ENCODE measurements at places on chromosomes 5 and 9. TPM values are rescaled to one million over a fixed set of nuclear protein-coding genes. Genes with fewer than 3 reads are reported as not detected.
A peak's percentile ranks its signal among the peaks of the same experiment; 100 is the strongest.

- no peak for DNase-seq
Observed at GRCh38 chr9:13487936-13488335, 208.4 kb upstream of the MPDZ start.

DNA sequence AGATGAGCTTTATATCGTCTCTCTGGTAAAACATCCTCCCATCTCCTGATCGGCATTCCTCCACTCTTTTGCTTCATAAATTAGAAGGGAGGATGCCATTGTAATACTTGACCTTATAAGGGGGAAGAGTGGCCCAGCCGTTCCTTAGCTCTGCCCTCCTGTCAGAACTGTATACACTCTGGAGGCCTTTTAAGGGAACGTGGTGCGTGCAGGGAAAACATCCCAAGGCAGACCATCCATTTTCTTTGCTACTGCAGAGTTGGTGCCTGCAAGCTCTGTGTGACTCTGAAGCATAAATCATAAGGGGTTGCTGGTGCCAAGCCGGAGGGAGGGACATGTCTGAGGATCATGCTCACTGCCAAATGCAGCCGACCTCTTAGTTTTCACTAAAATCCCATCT, 90.4 kb downstream of the PGM5 start:
- no peak for DNase-seq

- no peak for DNase-seq
Observed at GRCh38 chr9:36877239-36877638, 156.8 kb downstream of the PAX5 start.

GRCh38 chr9:130693101-130693425, 517 bp upstream of the EXOSC2 start:
- no peak for DNase-seq

GRCh38 chr9:106084702-106085101, 390.4 kb downstream of the TMEM38B start:
- no peak for DNase-seq

DNA sequence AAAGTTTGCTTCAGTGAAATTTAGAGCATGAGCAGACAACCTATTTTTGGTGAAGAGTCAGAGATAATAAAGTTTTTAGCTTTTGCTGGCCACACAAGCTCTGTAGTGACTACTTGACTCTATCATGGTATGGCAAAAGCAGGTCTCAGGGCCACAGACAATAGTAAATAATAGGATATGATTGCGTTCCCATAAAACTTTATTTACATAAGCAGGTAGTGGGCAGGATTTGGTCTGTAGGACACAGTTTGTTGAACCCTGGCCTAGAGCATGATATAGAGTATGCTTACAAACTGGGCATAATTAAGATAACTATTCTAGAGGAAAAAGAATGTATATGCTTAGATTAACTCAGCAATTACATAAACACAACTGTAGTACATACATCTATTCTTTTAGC, 30.1 kb downstream of the ITGA1 start:
- DNase-seq, result no peak

DNA sequence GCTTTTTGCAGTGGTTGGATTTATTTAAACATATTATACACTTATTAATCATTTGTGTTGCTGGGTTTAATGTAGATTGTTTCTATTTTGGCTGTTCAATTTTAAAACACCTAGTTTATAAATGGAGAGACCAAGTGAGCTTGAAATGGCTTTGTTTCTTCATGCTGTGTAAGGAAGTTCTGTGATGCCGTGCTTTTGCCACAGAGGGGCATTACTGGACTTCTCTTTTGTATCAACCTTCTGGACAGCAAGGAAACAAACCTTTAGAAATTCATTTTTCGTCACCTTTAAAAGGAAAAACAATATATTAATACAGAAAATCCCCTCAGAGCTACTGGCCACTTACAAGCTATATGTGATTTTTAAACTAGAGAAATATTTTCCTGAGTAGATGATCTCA, 81.9 kb downstream of the DMRTA1 start:
- DNase-seq, result peak; percentile 0

GRCh38 chr9:71524516-71524915, 243.8 kb downstream of the CEMIP2 start:
- DNase-seq, result no peak

GRCh38 chr9:88435336-88435735, 47.1 kb downstream of the SPIN1 start:
- no peak for DNase-seq

- DNase-seq, result no peak
Observed at GRCh38 chr5:36209664-36210063, 32.1 kb downstream of the NADK2 start.

- no peak for DNase-seq
Observed at GRCh38 chr9:13324988-13325387, 45.5 kb upstream of the MPDZ start.

GRCh38 chr9:36845844-36846243, 188.2 kb downstream of the PAX5 start:
- no peak for DNase-seq

DNA sequence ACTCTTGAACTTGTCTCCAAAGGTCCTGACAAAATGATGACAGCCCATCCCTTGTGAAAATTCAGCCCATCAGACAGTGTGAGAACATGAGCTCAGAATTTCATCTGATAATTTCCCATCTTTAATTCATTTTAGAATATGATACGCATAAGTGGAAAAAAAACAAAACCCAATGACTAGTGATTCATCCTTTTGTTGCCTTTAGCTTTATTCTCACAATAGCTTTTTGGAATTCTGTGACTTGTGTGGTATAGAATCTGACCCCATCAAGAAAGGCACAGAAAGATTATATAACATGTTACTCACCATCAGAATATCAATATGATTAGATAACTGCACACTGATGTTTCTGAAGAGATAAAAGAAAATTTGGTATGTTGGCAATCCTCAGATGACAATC, 16.1 kb upstream of the TMED7 start:
- DNase-seq, result no peak

DNA sequence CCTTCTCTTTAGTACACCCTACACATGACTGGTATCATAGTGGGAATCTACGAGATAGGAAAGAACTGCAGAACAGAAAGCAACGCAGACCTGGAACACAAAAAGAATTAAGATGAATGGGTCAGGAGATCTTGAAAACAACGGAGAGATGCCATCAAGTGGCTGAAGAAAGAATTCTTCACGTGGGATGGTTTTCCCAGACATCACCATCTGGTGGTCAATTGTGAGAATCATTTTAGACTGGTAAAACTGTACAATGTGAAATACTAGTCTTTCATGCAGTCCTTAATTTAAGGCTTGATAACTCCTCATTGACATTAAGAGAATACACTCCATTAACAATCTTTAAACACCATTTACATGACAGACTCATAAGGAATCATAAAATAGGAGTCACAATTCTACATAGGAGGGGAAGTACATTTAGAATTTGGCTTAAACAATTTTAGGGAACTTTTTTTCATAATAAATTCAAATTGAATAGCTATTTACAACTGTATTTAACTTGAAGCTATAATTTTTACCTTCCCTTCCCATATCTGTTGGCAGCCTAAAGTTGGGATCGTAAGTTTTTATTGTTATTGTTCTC, 128.4 kb upstream of the TRPM3 start:
- DNase-seq, result peak; percentile 43

GRCh38 chr5:88109818-88110217, 158.8 kb downstream of the TMEM161B start:
- no peak for DNase-seq

- DNase-seq, result no peak
Observed at GRCh38 chr5:102296178-102296817, at the start of gene SLCO4C1. TSS of gene SLCO4C1 (minus strand) at chr5:102296284. CDS start at chr5:102296262, 22 bp downstream.

GRCh38 chr9:16833296-16833835, 37.1 kb downstream of the BNC2 start:
- DNase-seq, result no peak

GRCh38 chr9:79432485-79432884, 139.3 kb upstream of the TLE4 start:
- DNase-seq, result no peak

GRCh38 chr9:72945391-72945790, 7.5 kb downstream of the ALDH1A1 start:
- no peak for DNase-seq

DNA sequence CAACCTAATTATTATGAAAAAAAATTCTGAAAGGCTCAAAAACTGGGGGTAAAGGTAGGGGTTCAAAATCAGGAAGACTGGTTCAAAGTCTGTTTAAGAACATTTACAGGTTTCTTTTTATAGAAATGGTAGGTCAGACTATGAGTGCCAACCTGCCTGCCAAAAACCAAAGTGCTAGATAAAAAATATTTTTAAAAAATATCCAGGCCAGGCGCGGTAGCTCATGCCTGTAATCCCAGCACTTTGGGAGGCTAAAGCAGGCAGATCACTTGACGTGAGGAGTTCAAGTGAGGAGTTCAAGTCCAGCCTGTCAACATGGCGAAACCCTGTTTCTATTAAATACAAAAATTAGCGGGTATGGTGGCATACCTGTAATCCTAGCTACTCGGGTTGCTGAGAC, 67.0 kb downstream of the NR3C1 start:
- no peak for DNase-seq

- no peak for DNase-seq
Observed at GRCh38 chr9:107174441-107174840, 108.6 kb upstream of the RAD23B start.

- no peak for DNase-seq
Observed at GRCh38 chr5:129609710-129610109, 138.2 kb upstream of the MINAR2 start.

GRCh38 chr5:134224888-134225779, 739 bp downstream of the PPP2CA start:
- no peak for DNase-seq

- no peak for DNase-seq
Observed at GRCh38 chr5:73615085-73615484, 10.9 kb upstream of the ARHGEF28 start.

DNA sequence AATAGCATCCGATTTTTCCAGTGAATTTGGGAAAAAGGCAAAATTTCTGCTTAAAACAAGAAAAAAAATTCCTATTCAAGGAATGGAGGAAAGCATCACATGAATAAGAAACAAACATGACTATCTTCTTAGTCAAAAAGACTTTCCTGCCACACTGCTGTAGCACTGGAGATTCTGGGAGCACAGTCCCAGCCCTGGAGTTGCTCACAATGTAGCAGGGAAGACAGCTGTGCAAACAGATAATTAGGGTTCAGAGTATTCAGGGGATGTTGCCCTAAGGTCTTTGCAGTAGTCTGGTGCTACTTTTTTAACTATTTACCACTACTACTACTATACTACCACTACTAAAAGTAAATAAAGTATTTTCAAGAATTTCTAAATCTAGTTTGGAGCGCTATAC, 86.5 kb downstream of the BNC2 start:
- DNase-seq, result no peak

DNA sequence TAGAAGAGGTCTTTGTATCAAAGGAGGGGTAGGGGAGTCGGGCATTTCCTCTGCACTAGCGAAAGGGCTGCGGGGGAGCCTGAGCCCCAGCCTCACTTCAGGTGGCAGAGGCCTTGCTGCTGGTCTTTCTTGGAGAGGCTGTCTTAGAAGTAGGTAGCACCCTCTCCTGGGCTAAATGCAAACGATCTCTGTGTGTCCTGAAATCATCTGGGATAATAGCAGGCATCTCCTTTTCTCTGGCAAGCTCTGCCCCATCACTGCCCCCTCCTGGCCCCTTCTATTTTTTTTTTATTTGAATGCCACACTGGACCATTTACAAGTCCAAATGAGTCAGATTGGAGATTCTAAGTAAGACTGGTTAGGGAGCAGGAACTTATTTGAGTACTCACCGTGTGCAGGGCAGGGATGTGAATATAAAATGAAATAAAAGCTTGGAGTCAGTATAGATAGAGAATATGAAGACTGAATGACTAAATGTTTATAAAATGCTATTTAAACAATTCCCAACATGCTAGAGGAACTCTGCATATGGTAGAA, 137.1 kb downstream of the FGF1 start:
- DNase-seq, result peak; percentile 93

GRCh38 chr9:126822278-126822677, 17.4 kb downstream of the ZBTB43 start:
- DNase-seq, result no peak

GRCh38 chr9:119667916-119668315, 298.7 kb upstream of the BRINP1 start:
- DNase-seq, result no peak

DNA sequence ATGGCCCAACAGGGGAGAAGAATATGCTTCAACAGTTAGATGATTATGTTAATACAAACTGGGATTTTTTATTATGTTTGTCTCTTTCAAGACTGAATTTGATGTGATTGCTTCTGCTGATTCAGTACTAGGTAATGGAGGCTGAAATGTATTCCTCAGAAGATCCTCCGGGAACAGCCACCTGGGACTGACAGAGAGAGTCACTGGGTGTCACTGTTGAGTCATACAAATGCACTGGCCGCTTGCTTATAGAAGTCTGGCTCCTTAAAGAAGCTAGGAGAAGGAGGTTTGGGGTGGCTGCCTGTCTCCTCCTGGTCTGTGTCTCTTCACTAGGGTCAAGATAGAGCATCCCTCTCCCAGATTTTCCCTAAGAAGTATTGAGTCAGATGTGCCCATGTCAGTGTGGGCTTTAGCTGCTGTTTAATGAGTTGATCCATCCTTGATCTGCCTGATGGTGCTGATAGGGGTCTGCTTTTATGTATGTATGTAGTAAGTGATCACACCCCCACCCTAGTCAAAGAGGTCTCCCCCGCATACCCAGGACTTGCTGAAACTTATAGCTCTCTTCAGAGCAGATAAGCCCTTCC, 773.4 kb downstream of the BRINP1 start:
- DNase-seq, result no peak

- no peak for DNase-seq
Observed at GRCh38 chr5:153400931-153401330, 89.5 kb upstream of the GRIA1 start.

- no peak for DNase-seq
Observed at GRCh38 chr9:120980951-120981350, 54.4 kb upstream of the TRAF1 start.

SPAG8 gene
- total RNA-seq, result 0.39 TPM

ENTPD2 gene
- 32.5 TPM for total RNA-seq

HMMR gene
- 54.9 TPM for total RNA-seq

PAPPA gene
- 0.05 TPM for total RNA-seq

CARD19 gene
- 54.5 TPM for total RNA-seq

C9 gene
- total RNA-seq, result 0.34 TPM

CDO1 gene
- total RNA-seq, result 0.17 TPM

TNC gene
- 0.49 TPM for total RNA-seq

PRR16 gene
- total RNA-seq, result 0.42 TPM

TSC1 gene
- 34.5 TPM for total RNA-seq

MLANA gene
- not detected for total RNA-seq

WWC1 gene
- 52.6 TPM for total RNA-seq

GCNT4 gene
- 0.07 TPM for total RNA-seq

WDR31 gene
- total RNA-seq, result 5.9 TPM

DIRAS2 gene
- not detected for total RNA-seq

RABL6 gene
- total RNA-seq, result 98.6 TPM

NRARP gene
- total RNA-seq, result 22.2 TPM

All from HCT116 (cell line).